ENCODE measurements at places on chromosomes 5 and 9.

- no peak for DNase-seq
Observed at GRCh38 chr5:112024769-112025168, 267.8 kb upstream of the NREP start.

- no peak for DNase-seq
Observed at GRCh38 chr5:107593009-107593408, 77.7 kb downstream of the EFNA5 start.

DNA sequence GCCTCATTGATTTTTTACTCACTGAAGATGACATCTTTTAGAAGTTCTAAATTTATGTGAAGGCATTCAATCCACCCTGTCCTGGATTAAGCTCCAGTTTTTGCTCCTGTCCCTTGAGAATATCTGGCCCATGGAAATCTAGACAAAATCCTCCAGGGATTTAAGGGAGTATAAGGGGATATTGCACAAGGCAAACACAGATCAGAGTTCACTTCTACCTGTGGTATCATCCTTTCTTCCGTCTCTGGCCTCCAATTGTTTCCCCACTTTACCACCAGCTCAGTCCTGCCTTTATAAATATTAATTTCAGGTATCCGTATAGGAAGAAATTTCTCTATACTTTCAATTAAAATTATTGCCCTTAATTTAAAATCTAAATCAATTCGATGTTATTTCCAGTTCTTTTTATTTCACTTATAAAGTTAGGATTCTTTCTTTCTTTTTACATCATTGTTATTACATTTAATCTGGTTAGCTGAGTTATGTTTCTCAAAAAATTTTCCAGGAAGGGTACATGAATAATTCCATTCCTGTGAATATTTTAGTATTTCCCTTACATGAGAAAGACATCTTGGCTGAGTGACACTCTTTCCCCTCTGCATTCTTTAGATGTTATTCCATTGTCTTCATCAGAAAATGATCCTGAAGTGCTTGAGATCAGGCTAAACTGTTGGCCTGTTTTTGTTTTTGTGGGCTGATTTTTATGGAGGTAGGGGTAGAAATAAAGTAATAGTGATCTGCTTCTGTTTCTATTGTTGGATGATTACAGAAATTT lies 194.3 kb upstream of the MAP3K1 start:
- no peak for DNase-seq

DNA sequence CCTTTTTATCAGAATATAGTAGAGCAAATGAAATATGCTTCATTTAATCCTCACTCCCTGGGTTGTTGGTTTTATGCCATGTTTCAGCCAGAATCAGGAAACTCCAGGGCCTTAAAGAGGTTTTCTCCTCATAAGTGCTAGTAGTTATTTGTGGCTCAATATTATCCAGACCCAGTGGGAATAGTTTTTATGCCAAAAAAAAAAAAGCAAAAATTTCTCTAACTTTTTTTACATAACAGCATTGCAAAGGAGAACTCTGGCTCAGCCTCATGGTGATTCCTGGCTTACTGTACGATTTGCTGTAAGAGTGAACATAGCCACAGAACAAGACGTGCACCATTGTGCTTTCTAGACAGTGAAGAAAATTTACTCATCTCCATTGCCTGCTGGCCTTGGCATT lies 232.5 kb downstream of the PJA2 start:
- DNase-seq = no peak

DNA sequence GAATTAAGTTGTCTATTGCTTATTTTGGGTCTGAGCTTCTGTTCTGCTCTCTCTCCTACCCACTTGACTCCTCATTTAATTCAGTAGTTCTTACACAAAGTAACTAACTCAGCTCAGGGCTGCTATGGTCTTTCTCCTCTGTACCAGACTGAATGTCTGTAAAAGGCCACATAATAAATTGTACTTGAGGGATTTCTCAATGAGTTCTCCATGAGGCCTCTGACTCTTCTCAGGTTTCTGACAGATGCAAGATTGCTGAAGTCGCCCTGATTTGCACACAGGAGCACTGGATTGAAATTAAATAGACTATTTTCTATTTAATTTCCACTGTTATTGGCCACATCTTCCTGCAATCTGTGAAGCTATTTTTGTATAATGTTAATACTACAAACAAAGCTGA lies 2.9 kb downstream of the IQGAP2 start:
- no peak for DNase-seq

DNA sequence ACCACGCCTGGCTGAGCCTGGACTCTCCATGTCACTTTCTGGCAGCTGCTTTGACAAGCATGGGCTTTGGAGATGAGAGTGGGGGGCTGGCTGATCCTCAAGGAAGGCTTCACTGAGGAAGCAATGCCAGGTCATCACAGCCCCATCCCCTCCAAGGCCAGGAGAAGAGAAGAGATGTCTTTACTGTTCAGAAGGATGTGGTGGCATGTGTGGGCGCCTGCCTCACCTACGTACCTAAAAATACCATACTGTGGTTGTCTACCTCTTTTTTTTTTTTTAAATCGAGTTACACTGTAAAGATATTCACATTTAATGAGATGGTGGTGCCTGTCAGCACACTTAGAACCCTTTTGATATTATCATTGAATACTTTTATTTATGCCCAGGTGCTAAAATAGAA lies 26.4 kb upstream of the CTNNA1 start:
- no peak for DNase-seq

DNA sequence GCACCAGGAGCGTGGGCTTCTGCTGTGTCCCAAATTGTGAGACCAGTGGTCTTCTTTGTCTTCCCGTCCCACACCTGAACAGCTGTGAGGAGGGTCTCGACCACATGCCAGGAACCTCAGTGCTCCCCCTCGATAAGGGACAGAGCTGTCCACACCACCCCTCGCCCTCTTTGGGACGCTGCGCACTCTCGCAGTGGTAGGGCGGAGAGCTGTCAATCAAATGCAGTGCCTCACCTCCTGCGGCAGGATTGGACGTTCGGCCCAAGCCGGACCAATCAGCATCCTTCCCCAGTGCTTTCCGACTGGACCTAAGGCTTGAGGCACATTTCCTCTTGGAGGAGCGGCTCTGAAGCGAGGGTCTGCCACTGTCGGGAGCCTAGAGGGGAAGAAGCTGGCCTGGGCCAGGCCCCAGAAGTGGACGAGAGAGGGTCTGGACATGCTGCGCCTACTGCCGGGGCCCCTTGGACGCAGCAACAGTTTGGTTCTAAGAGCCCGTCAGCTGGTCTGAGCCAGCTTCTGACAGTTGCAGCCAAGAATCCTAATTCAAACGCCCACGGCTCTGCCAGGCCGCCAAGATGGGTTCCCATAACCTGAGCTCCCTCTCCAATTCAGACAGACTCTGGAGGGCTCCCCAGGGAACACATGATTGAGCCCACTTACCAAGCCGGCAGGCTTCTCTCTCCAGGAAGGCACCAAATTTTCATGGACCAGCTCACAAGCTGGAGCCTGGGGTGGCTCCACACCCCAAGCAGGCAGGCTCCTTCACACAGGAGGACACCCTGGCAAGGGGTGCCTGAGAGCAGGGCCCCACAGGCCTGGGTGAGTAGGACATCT lies 28.1 kb upstream of the ADAMTS2 start:
- no peak for DNase-seq

DNA sequence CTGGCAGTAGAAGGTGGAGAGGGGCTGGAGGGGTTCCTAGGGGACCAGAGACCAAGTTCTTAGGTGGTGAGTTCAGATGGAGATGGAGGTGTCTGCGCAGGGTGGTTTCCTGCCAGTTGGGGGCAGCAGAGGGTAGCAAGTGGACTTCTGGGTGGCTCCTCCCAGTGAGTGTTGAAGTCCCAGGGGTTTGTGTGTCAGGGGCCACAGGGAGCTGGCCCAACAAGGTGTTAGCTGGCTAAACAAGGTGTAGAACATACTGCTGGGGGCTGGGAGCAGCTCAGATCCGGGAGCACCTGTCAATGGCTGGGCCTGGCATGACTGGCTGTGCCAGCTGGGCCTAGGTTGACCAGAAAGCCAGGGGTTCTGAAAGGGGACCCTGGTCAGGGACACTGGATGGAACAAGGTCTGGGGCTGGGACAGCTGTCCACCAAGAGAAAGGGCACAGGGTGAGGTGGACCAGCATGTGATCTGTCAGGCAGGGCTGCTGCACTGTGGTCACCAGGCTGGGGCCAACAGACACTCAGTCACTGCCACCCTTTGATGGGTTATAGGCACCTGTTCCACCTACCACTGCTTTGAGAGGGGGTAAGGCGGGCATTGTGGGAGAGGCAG lies 35.6 kb downstream of the DAB2IP start:
- peak; percentile 18 for DNase-seq

GRCh38 chr5:62190931-62191330 lies 115.1 kb upstream of the KIF2A start:
- DNase-seq = no peak

- no peak for DNase-seq
Observed at GRCh38 chr5:73672132-73672531, 46.1 kb downstream of the ARHGEF28 start.

- no peak for DNase-seq
Observed at GRCh38 chr9:90964101-90965020, 162.7 kb downstream of the SYK start.

- DNase-seq = no peak
Observed at GRCh38 chr9:98906273-98907040, 37.2 kb upstream of the COL15A1 start.

GRCh38 chr5:132298298-132299212 lies 4.4 kb downstream of the SLC22A4 start:
- DNase-seq = no peak

DNA sequence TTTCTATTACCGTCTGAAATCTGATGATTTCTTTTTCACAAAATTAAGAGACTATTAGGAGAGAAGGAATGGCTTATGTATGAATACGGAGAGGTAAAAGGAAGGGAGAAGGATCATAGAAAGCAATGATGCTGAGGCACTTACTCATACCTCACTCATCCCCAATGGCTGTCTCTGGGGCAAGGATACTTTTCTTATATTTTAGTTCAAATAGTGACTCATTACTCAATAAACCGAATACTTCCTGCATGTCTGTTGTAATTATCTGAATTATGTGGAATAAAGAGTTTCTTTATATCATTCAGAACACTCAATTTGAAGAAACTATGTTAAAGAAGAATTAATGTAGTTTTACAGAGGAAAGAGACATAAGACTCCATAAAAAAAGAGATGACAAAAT lies 284.5 kb upstream of the NUDT12 start:
- no peak for DNase-seq

GRCh38 chr5:61766141-61766540 lies 434.1 kb downstream of the ZSWIM6 start:
- no peak for DNase-seq

DNA sequence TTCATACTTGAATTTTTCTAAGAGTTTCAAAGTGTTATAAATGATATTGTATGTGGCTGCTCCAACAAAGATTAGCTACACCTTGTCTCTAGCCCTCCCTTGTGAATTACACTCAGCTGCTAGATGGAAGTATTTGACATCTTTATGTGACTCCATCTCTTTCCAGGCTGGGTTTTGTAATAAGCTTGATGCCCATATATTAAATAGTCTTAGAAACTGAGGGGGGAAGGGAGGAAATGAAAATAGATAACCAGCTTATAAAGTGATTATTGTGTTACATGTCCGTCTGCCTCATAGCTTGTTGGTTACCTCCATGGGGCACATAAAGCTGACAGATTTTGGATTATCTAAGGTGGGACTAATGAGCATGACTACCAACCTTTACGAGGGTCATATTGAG lies 63.4 kb downstream of the CD180 start:
- no peak for DNase-seq

GRCh38 chr9:21871256-21871975 lies 69.0 kb downstream of the MTAP start:
- DNase-seq = no peak

DNA sequence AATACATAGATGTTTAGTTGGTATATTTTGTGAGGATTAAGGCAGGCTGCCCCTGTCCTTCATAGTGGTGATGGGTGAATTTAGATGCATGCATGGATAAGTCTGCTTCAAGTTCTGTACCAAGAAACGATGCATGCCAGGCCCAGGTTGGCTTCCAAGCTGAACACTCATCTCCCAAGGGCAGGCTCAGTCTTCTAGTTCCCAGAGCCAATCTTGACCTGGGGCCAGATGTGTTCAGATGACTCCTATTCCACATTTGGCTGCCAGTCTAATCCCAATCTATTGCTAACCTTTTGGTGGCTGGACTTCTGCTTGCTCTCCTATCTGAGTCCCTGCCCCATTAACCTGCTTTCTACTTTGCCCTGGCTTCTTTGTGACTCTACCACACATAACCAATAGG lies 18.5 kb upstream of the SNAPC3 start:
- no peak for DNase-seq

- no peak for DNase-seq
Observed at GRCh38 chr5:151742870-151743294, 15.5 kb downstream of the ATOX1 start.

GRCh38 chr9:111876179-111876578 lies 20.4 kb upstream of the UGCG start:
- no peak for DNase-seq

GRCh38 chr5:52818360-52818759 lies 30.6 kb downstream of the ITGA1 start:
- DNase-seq = no peak

- DNase-seq = no peak
Observed at GRCh38 chr9:35134920-35135319, 19.3 kb upstream of the ATOSB start.

GRCh38 chr9:123033864-123034601 lies 566 bp downstream of the GPR21 start:
- DNase-seq = no peak

- DNase-seq = no peak
Observed at GRCh38 chr5:129511291-129511690, 51.2 kb downstream of the ADAMTS19 start.

GRCh38 chr9:79664375-79664831 lies 92.6 kb downstream of the TLE4 start:
- no peak for DNase-seq

- DNase-seq = no peak
Observed at GRCh38 chr9:29945012-29945411, 2371.7 kb upstream of the C9orf72 start.

DNA sequence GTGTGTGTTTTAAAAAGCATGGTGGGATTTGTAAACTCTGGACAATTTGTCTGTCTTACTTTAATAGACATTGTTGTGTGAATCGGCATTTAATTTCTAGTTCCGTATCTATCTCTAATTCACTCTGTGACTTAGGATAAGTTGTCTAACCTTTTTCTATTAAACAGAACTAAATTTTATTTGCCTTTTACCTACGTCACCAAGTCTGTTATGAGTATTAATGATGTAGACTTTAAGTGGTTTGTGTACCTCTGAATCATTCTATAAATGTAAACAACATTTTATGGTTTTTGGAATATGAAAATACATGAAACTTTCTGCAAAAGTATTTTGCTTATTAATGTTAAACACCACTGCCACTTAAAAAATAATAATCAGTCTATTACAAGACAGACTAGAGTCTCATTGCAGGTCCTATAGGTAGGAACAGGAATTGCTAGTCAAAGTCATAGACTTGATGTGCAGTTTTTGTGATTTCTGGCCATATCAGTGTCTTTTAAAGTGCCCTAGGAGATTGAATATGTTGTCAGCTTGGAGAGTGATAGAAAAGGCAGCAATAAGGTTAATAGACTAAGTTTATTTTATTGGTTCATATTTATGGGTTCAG lies 5.6 kb downstream of the RBM27 start:
- no peak for DNase-seq

Data from stimulated activated CD8-positive, alpha-beta memory T cell treated with anti-CD3 and anti-CD28 coated beads, Interleukin-4, amount 100 ng/mL, for 4 hours (primary cell).